HCEC 1CT (cell line): ENCODE measurements at places on chromosomes 7 and 10.

DNA sequence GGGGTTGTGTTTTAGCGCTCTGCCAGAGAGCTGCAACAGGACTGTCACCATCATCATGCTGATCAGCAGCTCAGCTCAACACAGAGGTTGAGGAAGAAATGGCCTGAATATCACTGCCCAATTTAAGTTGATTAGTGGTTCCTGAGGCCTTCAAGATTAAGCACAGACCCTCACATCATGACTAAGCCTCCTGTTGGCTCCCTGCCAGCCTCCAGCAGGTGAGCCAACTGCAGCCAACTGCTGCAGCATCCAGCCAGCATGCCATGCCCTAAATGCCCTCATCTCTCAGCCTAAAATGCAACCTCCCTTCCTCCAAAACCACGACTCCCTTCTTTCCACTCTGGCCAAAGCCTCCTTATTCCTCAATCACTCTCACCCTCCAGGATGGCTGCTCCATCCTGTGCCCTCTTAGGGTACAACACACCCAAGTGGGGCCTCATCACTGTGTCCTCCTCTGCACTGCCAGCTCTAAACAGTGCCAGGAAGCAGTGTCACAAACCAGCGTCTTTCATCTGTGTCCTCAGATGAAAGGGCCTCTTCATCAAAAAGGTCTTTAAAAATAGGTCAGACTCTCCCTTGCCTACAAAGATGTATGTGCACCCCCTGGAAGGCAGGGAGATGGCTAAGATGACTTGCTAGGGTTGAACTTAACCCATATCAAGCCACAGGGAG is 259.3 kb downstream of the ZEB1 start:
- no peak for DNase-seq

DNA sequence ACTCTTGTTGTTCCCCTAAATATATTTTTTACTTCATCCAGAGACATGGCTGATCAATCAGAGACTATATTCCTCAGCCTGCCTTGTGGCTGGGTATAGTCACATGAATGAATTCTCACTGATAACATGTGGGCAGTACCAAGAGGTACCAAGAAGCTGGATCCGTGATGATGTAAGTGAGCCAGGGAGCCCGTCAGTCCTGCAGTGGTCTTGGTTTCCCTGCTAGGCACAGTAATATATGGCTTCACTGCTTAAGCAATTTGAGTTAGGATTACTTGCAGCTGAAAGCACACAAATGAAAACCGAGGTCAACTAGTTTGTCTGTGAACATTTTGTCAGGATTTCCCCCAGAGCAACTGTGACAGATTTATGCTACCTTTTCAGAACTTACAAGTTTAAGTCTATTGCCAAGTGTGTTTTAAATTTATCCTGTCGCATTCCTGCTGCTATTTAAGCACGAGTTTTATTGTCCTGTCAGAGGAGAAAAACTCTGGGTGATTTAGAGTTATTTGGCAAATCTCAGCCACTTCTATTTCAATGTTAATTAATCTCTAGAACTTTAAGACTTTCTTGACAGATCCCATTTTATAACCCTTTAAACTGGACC is 381.8 kb downstream of the PHF14 start:
- DNase-seq = no peak

GRCh38 chr10:120530699-120531098 is 73.7 kb downstream of the PLPP4 start:
- DNase-seq = no peak

GRCh38 chr10:132207536-132208461 is 21.1 kb downstream of the DPYSL4 start:
- DNase-seq = no peak
